ENCODE measurements at places on chromosomes 16 and 17. TPM values are rescaled to one million over a fixed set of nuclear protein-coding genes. Genes with fewer than 3 reads are reported as not detected.
A peak's percentile ranks its signal among the peaks of the same experiment; 100 is the strongest.

DNA sequence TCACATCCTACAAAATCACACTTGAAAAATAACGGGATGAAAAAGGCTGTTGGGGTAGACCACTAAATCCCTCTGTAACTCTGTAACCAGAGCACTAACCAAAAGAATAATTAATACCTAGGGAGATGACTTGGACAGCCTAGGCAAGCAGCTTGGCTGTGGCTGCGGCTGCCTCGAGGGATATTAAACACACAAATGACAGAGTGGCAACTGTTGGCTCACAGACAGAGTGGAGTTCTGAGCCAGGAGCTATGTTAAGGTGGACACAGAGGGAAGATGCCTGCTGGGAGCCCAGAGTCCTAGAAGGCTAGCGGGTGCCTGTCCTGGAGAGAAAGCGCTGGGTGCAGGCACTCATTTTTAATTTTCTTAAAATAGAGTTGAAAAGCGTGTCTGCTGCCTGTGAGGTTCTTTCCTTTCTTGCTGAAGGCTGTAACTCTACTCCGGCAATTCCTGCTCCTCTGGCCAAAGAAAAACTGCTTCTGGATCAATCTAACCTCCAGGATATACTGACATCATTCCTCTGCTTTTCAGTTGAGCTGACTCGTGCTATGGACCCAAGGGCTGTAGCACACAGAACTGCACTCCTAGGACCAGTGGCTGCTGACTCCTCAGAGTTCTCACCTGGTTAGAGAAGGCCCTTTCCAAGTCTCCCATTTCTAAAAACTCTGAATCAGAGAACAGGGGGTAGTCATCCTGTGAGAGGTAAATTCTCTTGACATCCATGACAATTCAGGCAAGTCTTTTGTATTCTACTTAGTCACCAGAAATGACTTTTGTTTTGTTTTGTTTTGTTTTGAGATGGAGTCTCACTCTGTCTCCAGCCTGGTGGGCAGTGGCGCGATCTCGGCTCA is 147.9 kb downstream of the STX8 start:
- no peak for DNase-seq
- H3K36me3 ChIP-seq, result no peaks in the 10 kb centered on the region
- H3K4me1 ChIP-seq, result peaks cover under 1% of the 10 kb centered on the region
- no peak overlapping the region for H3K4me3 ChIP-seq
- no peak overlapping the region for H3K27ac ChIP-seq
- H3K27me3 ChIP-seq, result no peaks in the 10 kb centered on the region

DNA sequence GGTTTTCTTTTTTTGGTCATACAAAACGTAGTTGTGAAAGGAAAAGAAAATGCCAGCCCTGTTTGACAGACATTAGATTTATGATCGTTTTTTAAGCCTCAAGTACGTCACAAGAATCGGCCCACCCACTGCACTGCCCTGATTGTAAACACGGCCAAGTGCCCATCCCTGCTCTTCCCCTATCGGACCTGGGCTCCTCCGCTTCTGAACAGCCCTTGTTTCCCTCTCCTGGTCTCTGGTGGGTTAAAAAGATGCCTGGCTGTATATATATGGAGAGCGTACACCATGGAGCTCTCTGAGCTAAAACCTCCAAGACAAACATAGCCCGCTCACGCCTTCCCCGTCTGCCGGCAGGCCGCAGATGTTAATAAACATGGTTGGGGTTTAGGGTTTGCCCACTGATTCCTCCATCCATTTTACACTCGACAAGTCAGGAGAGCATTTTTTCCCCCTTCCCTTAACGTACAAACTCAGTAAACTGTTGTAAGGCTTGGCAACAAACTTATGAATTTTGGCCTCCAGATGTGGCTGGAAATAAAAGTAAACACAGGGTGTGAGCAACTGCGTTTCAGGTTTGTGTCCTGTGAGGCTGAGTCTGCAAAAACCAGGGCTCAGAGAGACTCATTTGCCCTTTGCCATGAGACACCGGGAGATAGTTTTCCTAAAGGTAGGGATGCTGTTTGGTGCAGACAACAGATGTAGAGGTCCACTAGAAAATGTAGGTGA is 325.9 kb downstream of the SOX9 start:
- H3K27ac ChIP-seq, result no peak overlapping the region
- no peak for DNase-seq
- no peak overlapping the region for H3K4me3 ChIP-seq
- no peaks in the 10 kb centered on the region for H3K27me3 ChIP-seq

Gene HEATR9
- total RNA-seq, result 1.9 TPM

Gene ACE
- total RNA-seq, result 4.8 TPM

GRCh38 chr17:29246628-29247027 is at the start of gene CRYBA1:
Gene CRYBA1, plus strand, starts transcription at chr17:29246859. Its CDS starts 5 bp downstream, at chr17:29246864.
- no peaks in the 10 kb centered on the region for H3K27me3 ChIP-seq
- H3K4me3 ChIP-seq, result no peak within 1 kb of the TSS
- no peaks in the 10 kb centered on the region for H3K36me3 ChIP-seq
- H3K27ac ChIP-seq, result no peak within 1 kb of the TSS

- H3K27me3 ChIP-seq, result no peaks in the 10 kb centered on the region
- no peak for DNase-seq
- H3K4me3 ChIP-seq, result no peak overlapping the region
- no peak overlapping the region for H3K27ac ChIP-seq
- H3K4me1 ChIP-seq, result no peaks in the 10 kb centered on the region
Measured at GRCh38 chr17:19249681-19250080, 12.5 kb downstream of the EPN2 start.

- no peak overlapping the region for H3K27ac ChIP-seq
- H3K36me3 ChIP-seq, result no peaks in the 10 kb centered on the region
- no peak for DNase-seq
- H3K27me3 ChIP-seq, result no peaks in the 10 kb centered on the region
- H3K4me3 ChIP-seq, result no peak overlapping the region
- no peaks in the 10 kb centered on the region for H3K4me1 ChIP-seq
Measured at GRCh38 chr16:1387331-1387730, 27.2 kb downstream of the UNKL start.

DNA sequence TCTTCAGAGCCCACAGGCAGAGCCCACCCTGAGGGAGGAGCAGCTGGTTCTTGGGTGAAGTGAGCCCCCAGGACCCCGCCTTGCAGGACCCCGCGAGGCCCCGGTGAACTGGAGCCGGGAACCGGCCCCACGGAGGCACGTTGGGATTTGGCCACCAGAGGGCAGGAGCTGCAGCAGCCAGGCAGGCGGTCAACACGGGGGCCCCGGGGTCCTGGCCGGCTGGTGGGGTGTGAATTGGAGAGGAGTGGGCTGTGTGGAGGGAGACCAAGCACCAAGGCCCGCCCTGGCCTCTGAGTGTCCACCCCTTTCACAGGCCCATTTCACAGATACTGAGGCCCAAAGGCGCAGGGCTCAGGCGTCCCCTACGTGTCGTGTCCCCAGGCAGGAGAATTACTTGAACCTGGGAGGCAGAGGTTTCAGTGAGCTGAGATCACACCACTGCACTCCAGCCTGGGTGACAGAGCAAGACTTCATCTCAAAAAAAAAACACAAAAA is 2.2 kb downstream of the DPEP1 start:
- no peaks in the 10 kb centered on the region for H3K36me3 ChIP-seq
- DNase-seq, result peak; percentile 22
- peaks cover 10% of the 10 kb centered on the region for H3K4me1 ChIP-seq
- H3K4me3 ChIP-seq, result no peak overlapping the region
- no peak overlapping the region for H3K27ac ChIP-seq

DNA sequence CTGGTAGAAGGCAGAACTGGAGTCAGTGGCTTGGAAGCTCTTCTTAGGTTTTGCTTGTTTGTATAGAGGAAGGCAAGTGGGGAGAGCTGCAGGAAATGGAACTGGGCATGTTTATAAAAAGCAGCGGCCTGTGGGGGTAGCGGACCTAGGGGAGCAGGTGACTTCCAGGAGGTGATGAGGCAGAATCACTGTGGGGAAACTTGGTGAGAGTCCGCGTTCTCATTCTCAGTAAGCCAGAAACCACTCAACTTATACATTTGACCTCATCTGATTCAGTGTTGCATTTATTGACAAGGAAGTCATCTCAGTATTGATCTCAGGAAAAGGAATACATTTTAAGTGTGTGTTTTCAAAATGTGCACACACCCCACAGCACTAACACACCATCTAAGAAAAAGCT is 299.8 kb downstream of the CNTNAP4 start:
- H3K4me3 ChIP-seq, result no peak overlapping the region
- no peak overlapping the region for H3K27ac ChIP-seq
- no peaks in the 10 kb centered on the region for H3K36me3 ChIP-seq
- no peak for DNase-seq
- H3K27me3 ChIP-seq, result no peaks in the 10 kb centered on the region

- H3K4me1 ChIP-seq, result no peaks in the 10 kb centered on the region
- no peak for DNase-seq
- no peak overlapping the region for H3K4me3 ChIP-seq
Measured at GRCh38 chr16:71351558-71351901, 7.0 kb upstream of the CALB2 start.

- H3K4me3 ChIP-seq, result no peak overlapping the region
- DNase-seq, result no peak
- no peaks in the 10 kb centered on the region for H3K27me3 ChIP-seq
- H3K27ac ChIP-seq, result no peak overlapping the region
- no peaks in the 10 kb centered on the region for H3K36me3 ChIP-seq
- no peaks in the 10 kb centered on the region for H3K4me1 ChIP-seq
Measured at GRCh38 chr17:51673070-51673469, 412.7 kb downstream of the UTP18 start.

DNA sequence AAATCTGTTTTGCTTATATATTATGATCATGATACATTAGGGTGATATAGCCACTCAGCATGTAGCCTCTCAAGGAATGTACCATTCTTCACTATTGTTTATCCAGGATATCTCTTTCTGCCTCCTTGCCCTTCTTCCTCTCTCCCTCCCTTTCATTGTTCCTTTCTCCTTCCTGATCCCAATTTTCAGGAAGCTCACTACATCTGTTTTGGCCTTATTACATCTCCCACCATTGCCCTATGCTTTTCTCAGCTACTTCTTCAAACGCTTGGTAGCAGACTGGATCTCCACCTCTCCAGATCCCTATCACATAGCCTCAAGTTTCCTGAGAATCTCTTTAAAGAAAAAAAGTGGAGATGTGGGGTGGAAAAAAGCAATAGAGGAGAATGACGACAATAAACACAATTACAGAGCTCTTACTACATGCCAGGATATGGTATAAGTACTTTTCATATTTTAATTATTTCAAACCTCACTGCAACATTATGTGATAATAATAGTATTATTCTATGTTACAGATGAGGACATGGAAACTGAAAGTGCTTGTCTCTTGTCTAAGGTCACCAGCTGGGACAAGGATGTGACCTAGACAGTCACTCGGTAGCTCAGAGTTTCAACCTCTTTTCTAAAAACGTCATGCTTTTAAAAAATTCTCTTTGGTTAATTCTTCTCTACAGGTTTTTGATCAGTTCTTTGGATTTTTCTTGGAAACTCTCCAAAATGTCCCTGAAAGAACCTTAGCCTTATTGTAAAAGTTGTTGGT is 959.1 kb downstream of the CDH11 start:
- H3K27ac ChIP-seq, result no peak overlapping the region
- no peaks in the 10 kb centered on the region for H3K4me1 ChIP-seq
- no peaks in the 10 kb centered on the region for H3K36me3 ChIP-seq

DNA sequence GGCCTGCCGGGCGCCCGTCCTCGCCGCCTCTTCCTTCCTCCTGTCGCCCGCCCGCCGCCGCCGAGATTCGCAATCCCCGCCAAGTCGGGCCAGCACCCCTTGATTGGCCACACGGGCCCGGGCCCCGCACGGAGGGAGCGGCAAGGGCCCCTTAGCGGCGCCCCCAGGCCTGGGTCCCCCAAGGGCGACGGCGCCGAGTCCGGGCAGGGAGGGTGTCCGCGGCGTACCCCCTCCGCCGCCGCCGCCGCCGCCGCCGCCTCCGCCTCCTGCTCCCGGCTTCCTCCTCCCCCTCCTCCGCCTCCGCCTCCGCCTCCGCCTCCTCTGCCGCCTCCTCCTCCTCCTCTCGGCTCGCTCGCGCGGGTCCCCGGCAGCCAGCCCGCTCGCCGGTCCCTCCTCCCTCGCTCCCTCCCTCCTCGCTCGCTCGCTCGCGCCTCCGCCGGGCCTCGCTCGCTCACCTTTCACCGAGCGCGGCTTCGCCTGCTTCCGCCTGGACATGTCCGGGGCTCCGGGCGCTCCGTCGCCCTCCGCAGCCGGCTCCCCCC is 561 bp downstream of the ZNF423 start:
- no peak overlapping the region for H3K4me3 ChIP-seq
- H3K27me3 ChIP-seq, result peaks cover 4% of the 10 kb centered on the region
- no peaks in the 10 kb centered on the region for H3K36me3 ChIP-seq
- no peak overlapping the region for H3K27ac ChIP-seq
- H3K4me1 ChIP-seq, result peaks cover 5% of the 10 kb centered on the region

DNA sequence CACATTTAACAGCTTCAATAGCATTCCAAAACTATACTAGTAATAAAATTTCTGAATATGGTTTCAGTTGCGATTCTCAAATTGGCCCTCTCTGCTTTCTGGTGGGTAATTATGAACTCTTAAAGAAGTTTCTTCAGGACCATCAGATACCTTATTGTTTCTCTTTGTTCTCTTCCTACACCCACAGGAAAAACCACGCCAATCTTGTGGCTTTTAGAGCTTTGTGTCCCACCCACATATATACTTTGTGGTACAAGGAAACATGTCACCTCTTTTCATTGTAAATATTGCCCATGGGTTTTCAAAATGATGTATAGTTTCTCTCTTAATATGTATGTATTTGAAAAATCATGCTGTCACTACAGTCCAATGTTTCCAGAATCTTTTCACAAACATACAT is 12.1 kb downstream of the ABCA9 start:
- H3K4me3 ChIP-seq, result no peak overlapping the region
- no peaks in the 10 kb centered on the region for H3K36me3 ChIP-seq
- no peaks in the 10 kb centered on the region for H3K27me3 ChIP-seq
- no peaks in the 10 kb centered on the region for H3K4me1 ChIP-seq
- DNase-seq, result no peak
- no peak overlapping the region for H3K27ac ChIP-seq

GRCh38 chr17:14311981-14312380 is 11.1 kb downstream of the HS3ST3B1 start:
- H3K4me3 ChIP-seq, result no peak overlapping the region
- H3K27ac ChIP-seq, result no peak overlapping the region
- no peaks in the 10 kb centered on the region for H3K27me3 ChIP-seq

DNA sequence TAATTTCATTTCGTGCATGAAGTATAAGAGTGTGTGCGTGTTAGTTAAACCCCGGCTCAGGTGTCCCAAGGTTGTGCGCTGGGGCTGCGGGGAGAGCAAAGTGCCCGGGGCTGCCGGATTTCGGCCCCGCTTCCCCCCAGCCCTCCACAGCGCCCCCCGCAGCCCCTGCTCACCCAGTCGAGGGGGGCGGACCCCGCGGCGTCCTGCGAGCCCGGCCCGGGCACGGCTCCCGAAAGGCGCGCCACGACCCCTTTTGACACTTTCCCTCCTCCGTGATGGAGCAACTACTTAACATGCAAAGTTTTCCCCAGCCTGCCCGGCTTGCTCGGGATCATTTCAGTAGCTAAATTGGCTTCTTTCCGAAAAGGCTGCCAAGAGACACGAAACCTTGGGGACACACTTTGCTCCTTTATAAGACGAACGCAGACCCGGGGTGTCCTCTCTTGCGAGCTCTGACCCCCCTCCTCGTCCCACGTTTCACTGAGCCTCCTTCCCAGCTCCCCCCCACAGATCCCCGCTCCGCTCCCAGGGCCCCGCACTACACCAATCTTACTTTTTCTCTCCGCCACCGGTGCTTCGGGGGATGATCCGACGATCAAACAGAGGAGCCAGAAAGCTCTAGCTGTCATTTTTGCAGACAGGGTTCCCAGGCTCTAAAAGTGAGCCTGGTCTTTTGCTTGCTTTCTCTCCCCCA is 552 bp downstream of the C17orf58 start:
- H3K4me1 ChIP-seq, result peaks cover 24% of the 10 kb centered on the region

GRCh38 chr17:65060631-65061254 is 4.2 kb upstream of the GNA13 start:
- H3K4me3 ChIP-seq, result no peak overlapping the region
- H3K36me3 ChIP-seq, result no peaks in the 10 kb centered on the region
- no peak overlapping the region for H3K27ac ChIP-seq
- no peaks in the 10 kb centered on the region for H3K27me3 ChIP-seq

- H3K4me3 ChIP-seq, result peak overlapping the region; percentile 85
- H3K27ac ChIP-seq, result peak overlapping the region; percentile 76
- H3K4me1 ChIP-seq, result peaks cover 10% of the 10 kb centered on the region
- peaks cover 4% of the 10 kb centered on the region for H3K36me3 ChIP-seq
Measured at GRCh38 chr17:69326377-69327059, 415 bp downstream of the ABCA5 start.

Gene TMEM132E
- total RNA-seq, result not detected

Data from naive thymus-derived CD4-positive, alpha-beta T cell (primary cell).